ENCODE measurements at places on chromosomes 16 and 17. TPM values are rescaled to one million over a fixed set of nuclear protein-coding genes. Genes with fewer than 3 reads are reported as not detected.

GRCh38 chr17:62870552-62870971, 62.4 kb upstream of the MARCHF10 start:
- H3K27me3 ChIP-seq = no peaks in the 10 kb centered on the region
- H3K27ac ChIP-seq = no peak overlapping the region
- H3K4me3 ChIP-seq = no peak overlapping the region
- peaks cover 6% of the 10 kb centered on the region for H3K4me1 ChIP-seq
- DNase-seq = no peak

- no peaks in the 10 kb centered on the region for H3K27me3 ChIP-seq
- peaks cover 5% of the 10 kb centered on the region for H3K36me3 ChIP-seq
- H3K27ac ChIP-seq = no peak overlapping the region
- no peak overlapping the region for H3K4me3 ChIP-seq
- no peak for DNase-seq
These were observed 4.4 kb downstream of the NTAN1 start for GRCh38 chr16:15051387-15051951.

DNA sequence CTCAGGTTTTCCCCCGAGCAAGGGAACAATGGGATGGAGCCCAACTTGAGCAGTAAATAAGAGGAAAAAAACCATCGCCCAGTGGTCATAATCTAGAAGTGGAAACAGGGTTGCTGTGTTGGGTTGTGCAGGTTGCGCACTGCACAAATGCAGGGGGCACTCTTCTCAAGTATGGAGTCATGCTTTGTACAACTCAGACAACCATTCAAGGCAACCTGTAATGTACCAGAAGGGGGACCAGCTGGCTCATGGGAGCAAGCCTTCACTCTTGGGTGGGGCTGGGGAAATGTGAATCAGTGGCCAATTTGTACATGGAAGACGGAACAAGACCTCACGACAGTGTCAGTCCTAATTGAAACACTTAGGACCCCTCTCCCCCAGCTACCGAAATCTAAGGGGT, 23.9 kb upstream of the LITAF start:
- peaks cover 37% of the 10 kb centered on the region for H3K4me1 ChIP-seq
- H3K36me3 ChIP-seq = peaks cover 15% of the 10 kb centered on the region
- H3K27ac ChIP-seq = no peak overlapping the region
- DNase-seq = no peak
- no peaks in the 10 kb centered on the region for H3K27me3 ChIP-seq

- peaks cover 12% of the 10 kb centered on the region for H3K4me1 ChIP-seq
These were observed 5.8 kb downstream of the CCL2 start for GRCh38 chr17:34260861-34261260.

DNA sequence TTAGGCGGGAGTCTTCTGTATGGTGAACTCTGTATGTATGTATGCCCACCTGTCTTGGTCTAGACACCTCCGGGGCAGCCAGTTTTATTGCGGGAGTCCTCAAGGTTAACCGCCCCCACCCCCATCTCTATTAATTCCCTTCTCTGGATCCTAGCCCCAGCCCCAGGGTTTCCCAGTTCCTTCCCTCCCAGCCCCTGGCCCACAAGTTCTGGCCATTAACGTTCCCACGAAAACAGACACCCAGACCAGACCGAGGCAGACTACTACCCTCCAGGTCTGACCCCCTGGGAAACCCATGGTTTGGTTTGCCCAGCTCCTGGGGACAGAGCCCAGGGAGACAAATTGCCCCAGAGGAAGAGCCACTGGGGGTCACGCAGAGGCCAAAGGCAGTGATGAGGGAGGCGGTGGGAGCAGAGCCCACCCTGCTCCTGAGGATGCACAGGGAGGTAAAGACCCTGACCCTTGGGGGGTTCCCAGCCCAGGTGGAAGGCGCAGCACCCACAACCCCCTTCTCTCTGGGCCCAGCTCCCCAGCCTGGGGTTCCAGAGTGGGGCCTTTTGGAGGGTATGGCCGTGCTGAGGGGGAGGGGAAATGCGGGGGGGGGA, 8.5 kb downstream of the TBKBP1 start:
- peaks cover 43% of the 10 kb centered on the region for H3K27me3 ChIP-seq
- no peak overlapping the region for H3K4me3 ChIP-seq
- H3K36me3 ChIP-seq = no peaks in the 10 kb centered on the region
- no peak overlapping the region for H3K27ac ChIP-seq
- no peak for DNase-seq

The CORO1A gene
- 0.83 TPM for total RNA-seq

The C17orf107 gene
- 3.6 TPM for total RNA-seq

The TMC6 gene
- 3.1 TPM for total RNA-seq

The WNT3 gene
- 2.9 TPM for total RNA-seq

Data from MCF 10A (cell line).